Activated CD4-positive, alpha-beta T cell treated with anti-CD3 and anti-CD28 coated beads for 36 hours (primary cell): ENCODE measurements at places on chromosomes 6 and 20. TPM values are rescaled to one million over a fixed set of nuclear protein-coding genes. Genes with fewer than 3 reads are reported as not detected.

Gene VPS52
- 35.6 TPM for total RNA-seq

Gene UST
- total RNA-seq: 2.2 TPM

Gene EBF4
- 3.7 TPM for total RNA-seq

Gene MYBL2
- 99.8 TPM for total RNA-seq

GRCh38 chr6:66161546-66162108, 454.6 kb upstream of the EYS start:
- no peak for DNase-seq

DNA sequence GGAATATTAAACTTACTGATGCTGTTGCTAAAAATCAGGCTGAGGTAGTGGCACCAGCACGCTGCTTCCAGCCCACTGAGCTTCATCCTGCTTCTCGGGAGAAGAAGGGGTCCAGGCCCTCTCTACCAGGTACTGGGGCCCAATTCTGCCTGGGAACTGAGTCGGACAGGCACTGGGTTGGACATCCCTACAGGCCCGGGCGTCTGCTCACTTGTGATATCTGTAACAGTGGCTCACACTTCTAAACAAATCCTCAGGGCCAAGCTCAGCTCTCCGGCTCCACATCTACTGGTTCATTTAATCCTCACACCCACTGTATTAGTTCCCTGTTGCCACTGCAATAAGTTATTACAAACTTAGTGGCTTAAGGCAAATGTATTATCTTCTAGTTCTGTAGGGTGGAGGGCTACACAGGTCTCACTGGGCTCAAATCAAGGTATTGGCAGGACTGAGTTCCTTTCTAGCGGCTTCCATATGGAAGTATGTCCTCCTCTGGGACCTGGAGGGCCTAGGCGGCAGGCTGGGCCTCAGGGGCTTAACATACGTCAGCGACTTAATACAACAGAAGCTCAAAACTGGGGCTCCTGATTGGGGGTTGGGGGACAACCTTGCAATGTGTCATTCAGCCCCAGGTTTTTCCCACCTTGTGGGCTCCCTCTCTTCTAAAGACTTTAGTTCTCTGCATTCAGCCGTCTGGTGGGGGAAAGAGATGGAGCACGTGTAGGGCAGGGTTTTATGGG, 1.6 kb upstream of the KCNK15 start:
- DNase-seq: no peak

- DNase-seq: peak; percentile 7
These were observed 963.5 kb upstream of the SLC35B3 start for GRCh38 chr6:9398767-9399373.

- peak; percentile 74 for DNase-seq
These were observed 63.7 kb downstream of the GPX5 start for GRCh38 chr6:28589234-28589956.

GRCh38 chr20:25067102-25067987, 9.4 kb upstream of the ACSS1 start:
- DNase-seq: no peak

- no peak for DNase-seq
These were observed 15.2 kb downstream of the RAB44 start for GRCh38 chr6:36712816-36713215.

DNA sequence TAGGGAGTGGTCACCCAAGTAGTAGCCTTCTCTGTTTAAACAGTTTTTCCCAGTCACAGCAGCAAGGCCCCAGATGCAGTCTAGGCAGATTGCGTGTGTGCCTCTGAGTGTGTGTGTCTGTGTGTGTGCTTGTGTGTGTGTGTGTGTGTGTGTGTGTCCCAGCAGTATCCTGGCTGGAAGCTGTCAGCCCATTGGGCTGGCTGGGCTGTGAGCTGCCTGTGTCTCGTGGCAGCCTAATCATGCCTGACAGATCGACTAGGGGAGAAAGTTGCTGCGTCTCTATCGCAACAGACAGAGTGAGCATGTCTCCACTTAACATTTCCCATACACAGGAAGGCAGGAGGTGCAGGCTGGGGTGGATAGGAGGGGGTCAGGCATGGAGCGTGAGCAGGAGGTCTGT, 42.9 kb upstream of the LRFN2 start:
- no peak for DNase-seq

GRCh38 chr6:73282871-73283270, 19.9 kb upstream of the KHDC1 start:
- DNase-seq: no peak

GRCh38 chr6:140993515-140993914, 1139.2 kb upstream of the GJE1 start:
- DNase-seq: no peak

DNA sequence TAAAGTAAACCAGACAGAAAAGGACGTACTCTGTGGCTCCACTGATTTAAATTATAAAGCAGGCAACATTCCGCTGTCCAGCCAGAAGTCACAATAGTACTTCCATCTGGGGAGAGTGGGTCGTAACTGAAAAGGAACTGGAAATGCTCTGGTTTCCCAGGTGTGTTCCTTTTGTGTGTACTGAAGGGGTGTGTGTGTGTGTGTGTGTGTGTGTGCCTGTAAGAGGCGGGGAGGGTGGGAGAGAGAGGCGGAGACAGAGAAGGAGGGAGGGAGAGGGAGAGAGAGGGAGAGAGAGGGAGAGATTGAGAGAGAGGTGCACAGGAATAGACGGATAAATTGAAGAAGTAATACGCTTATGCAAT, 178.4 kb upstream of the ZNF184 start:
- DNase-seq: no peak

GRCh38 chr6:43608310-43608763, 20.7 kb downstream of the GTPBP2 start:
- peak; percentile 79 for DNase-seq

DNA sequence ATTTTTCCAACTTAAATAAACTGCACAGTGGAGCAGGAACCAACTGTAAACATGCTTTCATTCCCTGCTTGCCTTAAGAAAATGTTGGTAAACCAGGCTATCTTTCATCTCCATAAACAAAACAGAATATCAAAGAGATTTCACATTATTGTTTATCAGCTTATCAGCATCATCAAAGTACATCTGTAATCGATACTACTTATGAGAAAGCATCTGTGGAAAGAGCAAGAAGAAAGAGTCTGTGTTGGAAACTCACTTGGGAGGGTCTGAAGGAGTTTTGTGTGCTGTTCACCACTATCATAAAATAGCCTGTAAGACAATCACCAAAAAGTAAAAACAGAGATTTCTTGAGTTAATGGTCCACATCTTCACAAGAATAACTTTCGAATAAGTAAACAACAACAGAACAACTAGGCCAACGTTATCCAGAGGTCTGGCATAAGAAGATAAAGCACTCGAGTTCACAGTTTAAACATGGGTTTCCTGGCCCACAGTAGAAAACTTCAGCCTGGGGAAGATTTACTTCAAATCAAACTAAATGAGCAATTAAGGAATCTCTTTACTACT, 47.9 kb downstream of the EPB41L2 start:
- no peak for DNase-seq

DNA sequence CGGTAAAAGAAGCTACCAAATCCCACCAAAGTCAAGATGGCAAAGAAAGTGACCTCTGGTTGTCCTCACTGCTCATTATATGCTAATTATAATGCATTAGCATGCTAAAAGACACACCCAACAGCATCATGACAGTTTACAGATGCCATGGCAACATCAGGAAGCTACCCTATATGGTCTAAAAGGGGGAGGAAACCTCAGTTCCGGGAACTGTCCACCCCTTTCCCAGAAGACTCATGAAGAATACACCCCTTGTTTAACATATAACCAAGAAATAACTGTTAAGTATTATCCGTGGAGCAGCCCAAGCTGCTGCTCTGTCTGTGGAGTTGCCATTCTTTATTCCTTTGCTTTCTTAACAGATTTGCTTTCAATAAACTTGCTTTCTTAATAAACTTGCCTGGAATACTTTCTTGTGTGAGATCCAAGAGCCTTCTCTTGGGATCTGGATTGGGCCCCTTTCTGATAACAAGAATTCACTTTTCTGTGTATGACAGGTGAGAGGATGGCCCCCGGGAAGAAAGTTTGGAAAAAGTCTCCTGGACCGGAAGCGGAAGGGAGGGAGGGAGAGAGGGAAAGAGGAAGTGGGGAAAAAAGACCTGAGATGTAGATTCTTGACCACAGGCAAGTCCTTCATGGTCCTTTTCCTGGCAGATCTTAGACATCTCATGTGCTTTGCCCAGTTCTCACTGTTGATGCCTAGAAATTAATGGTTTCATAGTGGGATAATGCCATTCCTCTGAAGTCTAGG, 146.7 kb upstream of the ID4 start:
- no peak for DNase-seq

DNA sequence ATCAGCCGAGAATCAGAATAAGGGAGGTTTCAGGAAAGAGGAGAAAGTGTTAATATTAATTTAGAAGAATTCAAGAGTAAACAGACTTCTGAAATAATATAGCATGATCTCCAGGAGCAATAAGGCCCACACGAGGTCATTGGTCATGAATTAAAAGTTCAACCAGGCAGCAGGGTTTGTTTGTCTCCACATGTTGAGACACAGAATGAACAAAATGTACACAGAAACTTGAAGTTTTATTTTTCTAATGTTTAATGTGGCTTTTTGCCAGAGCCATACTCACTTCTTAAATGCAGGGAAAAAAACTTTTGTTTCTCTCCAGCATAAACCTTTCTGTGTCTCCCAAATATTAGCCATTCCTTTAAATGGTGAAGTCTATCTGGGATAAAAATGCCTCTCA, 504.5 kb downstream of the HDGFL1 start:
- DNase-seq: no peak

DNA sequence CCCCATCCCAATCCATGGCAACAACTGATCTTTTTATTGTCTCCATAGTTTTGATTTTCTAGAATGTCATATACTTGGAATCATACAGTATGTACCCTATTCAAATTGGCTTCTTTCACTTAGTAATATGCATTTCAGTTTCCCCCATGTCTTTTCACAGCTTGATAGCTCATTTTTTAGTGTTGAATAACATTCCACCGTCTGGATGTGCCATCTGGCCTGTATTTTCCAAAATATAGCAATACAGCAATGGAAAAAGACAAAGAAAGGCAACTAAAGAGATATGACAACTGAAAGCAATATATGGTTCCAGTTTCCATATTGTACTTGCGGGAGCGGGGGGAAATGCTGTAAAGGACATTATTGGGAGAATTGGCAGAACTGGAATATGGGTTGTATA, 166.4 kb upstream of the NT5E start:
- DNase-seq: no peak

- no peak for DNase-seq
These were observed 14.4 kb upstream of the GPR6 start for GRCh38 chr6:109963598-109964170.

- DNase-seq: no peak
These were observed 223.5 kb downstream of the PACRG start for GRCh38 chr6:162951164-162951743.

DNA sequence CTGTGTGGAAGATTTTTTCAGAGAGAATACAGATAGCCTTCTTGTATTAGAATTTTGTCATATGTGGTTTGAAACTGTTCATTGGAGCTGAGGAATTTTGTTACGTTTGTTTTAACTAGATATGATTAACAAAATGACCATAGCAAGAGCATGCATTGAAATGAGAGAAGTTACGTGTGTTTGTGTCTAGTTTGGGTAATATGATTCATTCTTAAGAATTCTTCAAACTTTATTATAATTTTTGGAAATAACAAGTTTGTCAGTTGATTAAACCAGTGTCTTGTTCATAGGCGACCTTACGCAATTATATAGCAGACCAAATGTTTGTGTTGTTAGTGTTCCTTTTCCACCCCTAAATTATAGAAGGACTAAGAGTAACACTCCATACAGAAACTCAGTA, 5.5 kb downstream of the GMNN start:
- no peak for DNase-seq

DNA sequence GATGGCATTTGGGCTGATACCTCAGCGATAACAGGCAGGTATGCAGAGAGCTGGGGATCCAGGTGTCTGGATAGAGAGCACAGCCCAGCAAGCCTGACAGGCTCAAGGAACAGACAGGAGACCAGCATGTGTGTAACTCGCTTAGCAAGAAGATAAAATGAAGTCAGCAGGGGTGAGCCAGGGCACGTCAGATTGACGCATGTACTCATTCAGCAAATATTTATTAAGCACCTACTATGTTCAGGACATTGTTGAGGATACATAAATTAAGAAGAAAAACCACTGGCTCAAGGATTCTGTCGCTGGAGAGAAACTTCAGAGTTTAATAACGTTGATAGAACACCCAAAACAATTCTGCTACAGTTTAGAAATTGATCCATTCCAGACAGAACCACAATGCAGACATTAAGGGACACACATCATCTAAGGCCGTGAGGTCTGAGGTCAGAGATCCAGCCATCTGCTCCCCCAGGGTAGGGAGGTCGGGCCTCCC, 1.0 kb upstream of the DUSP22 start:
- peak; percentile 43 for DNase-seq
